AG20443 (cell line): ENCODE measurements at places on chromosomes 11 and 22.

- no peak for DNase-seq
Measured at GRCh38 chr11:124627546-124627945, 4.9 kb downstream of the TBRG1 start.

DNA sequence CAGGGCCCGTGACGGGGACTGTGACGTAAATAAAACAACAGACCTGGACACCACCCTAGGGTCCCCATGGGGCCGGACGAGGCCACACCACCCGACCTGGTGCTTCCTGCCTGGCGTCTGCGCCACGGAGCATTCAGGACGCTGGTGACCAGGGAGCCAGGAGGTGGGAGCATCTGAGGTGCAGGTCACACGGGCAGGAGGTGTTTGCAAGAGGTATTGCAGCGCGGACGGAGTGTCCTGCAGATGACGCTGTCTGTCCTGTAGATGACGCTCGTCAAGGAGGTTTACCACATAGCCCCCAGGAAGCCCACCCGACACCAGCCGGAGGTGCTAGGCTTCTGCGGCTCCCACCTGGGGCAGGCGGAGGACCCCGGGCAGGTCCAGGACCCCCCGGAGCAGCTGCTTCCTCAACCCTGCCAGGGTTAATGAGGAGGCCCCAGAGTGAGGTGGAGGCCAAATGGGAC is 986 bp upstream of the MUC5B start:
- DNase-seq: no peak

DNA sequence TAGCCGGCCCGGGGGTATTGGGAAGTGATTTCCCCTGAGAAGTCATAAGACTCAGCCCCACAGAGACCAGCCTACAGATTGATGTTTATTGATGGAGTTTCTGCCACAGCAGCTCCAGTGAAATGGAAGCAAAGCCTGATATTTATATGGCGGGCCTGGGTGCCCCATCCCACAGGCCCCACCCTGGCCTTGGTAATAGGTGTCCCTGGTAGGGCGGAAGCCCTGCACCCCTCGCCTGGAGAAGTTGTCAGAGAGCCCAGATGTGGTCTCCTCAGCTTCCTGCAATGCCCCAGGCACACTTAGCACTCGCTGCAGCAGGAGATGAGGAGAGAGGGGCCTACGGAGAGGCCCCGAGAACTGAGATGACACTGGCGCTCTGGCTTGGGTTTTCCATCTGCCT is 107.4 kb downstream of the MORC2 start:
- peak; percentile 7 for DNase-seq

- no peak for DNase-seq
Measured at GRCh38 chr11:33874433-33874832, 17.4 kb downstream of the LMO2 start.

GRCh38 chr11:58928691-58929090 is 10.6 kb upstream of the GLYATL1 start:
- DNase-seq: no peak

DNA sequence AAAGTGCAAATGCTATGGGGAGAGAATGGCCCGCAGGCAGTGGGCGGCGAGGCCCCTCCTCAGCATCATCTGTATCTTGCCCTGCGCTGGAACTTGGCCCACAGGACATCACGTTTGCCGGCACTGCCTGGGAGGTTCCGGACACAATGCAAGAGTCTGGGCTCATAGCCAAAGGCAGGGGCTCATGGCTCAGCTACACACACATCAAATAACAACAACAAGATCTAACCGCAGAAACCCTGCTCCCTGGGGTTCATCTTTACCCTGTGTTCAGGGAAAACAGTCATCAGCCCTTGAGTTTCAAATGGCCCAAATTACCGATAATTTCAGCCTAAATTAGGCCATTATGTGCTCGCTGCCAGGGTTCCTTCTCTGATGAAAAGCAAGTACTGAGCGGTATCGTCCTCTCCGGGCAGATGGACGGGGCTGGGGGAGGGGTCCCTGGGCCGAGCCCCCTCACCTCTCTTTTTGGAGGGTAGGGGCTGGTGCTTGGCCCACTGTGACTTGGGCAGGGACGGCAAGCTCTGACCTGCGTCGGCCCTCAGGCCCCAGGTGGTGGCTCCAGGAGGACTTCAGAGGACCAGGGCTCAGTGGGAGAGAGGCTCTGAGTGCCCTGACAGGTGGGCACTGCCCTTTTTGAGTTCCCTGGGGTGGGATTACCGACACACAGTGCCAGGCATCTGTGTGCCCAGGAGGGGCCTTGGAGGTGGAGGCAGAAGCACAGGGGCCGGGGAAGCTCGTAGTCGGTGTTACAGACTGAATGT is 25.0 kb upstream of the GAL start:
- peak; percentile 93 for DNase-seq

- DNase-seq: no peak
Measured at GRCh38 chr11:9862981-9863380, 199.1 kb downstream of the SWAP70 start.
